A549 treated with Mapracorat at 1 μM for 4 hours (cell line): ENCODE measurements at places on chromosomes 7 and 10. TPM values are rescaled to one million over a fixed set of nuclear protein-coding genes. Genes with fewer than 3 reads are reported as not detected.

Gene PON1
- 0.75 to 1.6 TPM (median 1.0 TPM) in 5 replicates for total RNA-seq

Gene SEMA4G
- total RNA-seq = 6.6 to 9.3 TPM (median 8.9 TPM) in 5 replicates

Gene FKBP9
- 78.2 to 120 TPM (median 87.7 TPM) in 5 replicates for total RNA-seq

Gene ATRNL1
- 0.14 to 0.58 TPM (median 0.29 TPM) in 5 replicates for total RNA-seq

Gene C10orf143
- 0.66 to 1.00 TPM (median 0.81 TPM) in 5 replicates for total RNA-seq

Gene NEUROD6
- total RNA-seq = not detected in 5 replicates

Gene AGAP5
- 1.9 to 3.1 TPM (median 1.9 TPM) in 5 replicates for total RNA-seq

Gene NEBL
- 6.6 to 10.1 TPM (median 9.1 TPM) in 5 replicates for total RNA-seq

Gene GDF2
- not detected in 5 replicates for total RNA-seq

Gene ANKRD7
- 0.28 to 0.58 TPM (median 0.32 TPM) in 4 of 5 replicates, not detected in the other for total RNA-seq
